ENCODE measurements at places on chromosomes 2 and 18.

DNA sequence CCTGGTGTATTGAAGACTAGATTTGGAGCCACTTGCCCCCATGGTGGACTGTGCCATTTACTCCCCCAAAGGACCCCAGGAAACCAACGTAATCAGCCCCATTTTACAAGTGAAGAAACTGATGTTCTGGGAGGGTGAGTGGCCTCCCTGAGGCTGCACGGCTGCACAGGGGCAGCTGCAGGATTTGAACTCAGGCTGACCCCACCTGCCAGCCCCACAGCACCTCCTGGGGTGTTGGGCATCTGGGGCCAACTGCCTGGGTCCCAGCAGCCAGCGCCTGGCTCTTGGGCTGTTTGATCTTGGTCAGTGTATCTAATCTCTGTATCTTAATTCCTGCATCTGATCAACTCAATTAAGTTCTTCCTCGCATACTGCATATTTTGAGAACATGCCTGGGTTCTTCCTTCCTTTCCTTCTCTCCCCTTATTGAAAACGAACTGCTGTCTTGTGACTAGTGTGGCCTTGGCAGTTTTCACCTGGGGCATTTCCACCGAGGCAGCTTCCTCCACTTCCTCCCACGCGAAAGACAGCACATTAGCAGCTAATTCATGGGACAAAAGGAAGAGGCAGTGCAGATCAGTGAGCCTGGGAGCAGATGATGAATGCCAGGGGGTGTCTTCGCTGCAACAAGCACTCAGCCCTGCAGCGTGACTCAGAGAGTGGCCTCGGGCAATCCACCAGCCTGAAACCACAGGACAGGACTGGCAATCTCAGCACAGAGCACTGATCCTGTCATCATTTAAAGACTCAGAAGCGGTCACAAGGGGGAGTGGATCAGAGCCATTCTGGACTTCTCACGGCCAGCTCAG is 184.1 kb upstream of the RAB12 start:
- DNase-seq = no peak

GRCh38 chr2:79250656-79251055 is 91.1 kb upstream of the REG3A start:
- no peak for DNase-seq

DNA sequence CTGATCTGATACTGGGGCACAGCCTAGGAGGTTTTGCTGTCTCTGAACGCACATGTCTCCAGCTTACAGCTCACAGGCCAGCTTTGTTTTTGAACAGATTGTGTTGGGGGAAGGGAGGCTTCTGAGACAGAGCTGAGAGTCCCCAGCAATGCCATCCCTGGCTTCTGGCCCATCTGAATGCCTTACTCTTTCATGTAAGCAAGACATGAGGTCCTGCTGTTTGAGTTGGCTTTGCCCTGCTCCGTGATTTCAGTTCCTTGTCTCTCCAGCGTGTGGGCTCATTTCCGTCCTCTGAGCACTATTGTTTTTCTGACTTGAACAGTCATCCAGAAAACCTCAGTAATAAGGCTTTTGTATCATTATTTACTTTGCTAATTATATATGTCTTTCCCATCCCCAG is 194.9 kb upstream of the TNP1 start:
- no peak for DNase-seq

DNA sequence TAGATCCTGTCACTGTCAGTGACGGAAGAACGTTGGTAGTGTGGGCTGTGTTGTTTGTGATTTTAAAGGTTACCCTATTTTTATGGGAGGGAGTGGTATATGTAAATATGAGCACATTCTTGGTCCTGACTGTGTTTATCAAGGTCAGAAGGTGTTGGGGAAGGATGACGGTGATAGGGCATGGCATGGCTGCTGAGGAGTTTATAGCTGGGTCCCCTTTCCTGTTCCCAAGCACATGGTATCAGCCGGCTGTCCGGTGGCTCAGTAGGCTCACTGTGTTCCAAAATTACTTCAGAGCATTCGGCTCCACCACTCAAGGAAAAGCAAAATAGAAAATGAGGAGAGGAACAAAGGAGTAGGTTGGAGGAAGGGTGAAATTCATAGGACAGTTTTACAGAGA is 28.6 kb downstream of the IRS1 start:
- DNase-seq = no peak

DNA sequence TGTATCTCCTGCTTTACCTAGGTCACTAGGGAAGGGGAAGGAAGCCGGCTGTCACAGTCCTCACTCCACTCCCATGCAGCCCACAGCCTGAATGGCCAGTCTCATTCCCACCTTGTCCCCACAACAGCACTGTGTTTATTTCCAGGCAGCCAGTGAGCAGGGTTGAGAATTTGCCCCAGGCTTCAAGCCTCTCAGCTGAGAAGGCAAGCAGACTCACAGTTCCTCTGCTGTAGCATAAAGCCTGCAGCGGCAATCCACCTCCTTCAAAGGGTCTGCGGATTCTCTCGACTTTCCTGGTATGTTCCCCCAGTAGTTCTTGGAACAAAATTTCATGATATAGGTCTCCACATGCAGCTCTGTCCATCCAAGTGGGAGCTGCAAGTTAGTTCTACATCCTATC is 262.9 kb upstream of the GULP1 start:
- DNase-seq = no peak

DNA sequence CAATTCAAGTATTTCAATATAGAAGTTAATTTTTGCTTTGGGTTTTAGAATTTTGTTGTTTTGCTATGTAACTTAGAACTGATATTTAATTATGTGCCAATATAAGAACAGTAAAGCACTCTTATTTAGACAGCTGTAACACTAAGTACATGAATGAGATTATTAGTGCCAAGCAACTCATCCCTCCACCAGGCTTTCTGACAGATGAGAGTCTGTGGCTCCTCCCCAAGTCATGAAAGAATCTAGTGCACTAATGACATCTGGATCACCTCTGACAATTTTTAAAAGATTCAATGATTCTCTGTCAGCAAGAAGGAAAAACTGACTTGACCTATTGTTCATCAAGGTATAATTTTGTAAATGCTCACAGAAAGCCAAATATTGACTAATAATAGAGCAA is 67.8 kb downstream of the TMEFF2 start:
- DNase-seq = no peak

- no peak for DNase-seq
Observed at GRCh38 chr18:58323866-58324762, 280.1 kb downstream of the NEDD4L start.

- DNase-seq = no peak
Observed at GRCh38 chr2:151817929-151818328, 10.3 kb downstream of the ARL5A start.

DNA sequence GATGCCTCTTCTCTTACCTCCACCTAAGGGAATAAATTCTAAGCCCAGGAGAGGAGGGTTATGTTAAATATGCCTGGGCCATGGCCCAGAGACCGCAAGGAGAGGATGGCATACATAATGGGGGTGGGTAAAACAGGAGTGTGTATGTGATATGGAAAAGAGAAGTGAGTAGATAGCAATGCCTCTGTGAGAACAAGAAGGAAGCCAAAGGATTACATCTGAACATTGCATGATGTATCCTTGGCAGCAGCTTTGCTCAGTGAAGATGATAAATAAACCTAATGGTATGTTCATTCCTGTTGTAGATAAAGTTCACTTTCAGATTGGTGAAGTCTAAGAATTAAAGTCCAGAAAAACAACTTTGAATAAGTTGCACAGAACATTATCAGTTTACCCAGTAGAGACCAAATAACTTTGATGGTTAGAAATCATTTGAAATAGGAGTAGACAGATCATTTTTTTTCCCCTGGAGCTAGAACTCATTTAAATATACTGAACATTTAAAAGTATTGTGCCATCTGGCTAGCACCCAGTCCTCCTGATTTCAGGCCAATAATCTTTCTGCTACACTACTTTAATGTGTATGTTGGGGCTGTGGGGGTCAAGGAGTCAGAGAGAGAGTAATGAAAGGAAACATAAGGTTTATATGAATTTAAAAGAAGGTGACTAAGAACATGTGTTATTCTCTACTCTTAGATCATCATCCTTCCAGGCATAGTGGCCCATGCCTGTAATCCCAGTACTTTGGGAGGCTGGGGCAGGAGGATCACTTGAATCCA is 231.7 kb downstream of the PARD3B start:
- DNase-seq = no peak

DNA sequence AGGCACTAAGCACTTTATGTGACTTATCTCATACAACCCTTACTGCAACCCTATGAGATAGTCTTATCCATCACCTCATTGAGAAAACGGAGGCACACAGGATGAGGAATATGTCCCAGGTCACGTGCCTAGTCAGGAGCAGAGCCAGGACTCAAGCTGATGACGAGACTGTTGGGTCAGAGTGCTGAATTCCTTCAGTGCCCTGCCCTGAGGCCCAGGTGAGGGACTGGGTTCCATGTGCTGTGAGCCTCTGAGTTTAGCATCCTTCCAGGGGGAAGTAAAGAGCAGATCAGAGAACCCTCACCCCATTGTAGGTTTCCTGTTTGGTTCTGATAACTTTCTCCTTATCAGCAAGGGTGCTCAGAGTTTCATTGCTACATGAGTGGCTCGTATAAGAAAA is 11.7 kb upstream of the EDAR start:
- no peak for DNase-seq

- no peak for DNase-seq
Observed at GRCh38 chr2:196183528-196184231, 12.3 kb upstream of the STK17B start.

DNA sequence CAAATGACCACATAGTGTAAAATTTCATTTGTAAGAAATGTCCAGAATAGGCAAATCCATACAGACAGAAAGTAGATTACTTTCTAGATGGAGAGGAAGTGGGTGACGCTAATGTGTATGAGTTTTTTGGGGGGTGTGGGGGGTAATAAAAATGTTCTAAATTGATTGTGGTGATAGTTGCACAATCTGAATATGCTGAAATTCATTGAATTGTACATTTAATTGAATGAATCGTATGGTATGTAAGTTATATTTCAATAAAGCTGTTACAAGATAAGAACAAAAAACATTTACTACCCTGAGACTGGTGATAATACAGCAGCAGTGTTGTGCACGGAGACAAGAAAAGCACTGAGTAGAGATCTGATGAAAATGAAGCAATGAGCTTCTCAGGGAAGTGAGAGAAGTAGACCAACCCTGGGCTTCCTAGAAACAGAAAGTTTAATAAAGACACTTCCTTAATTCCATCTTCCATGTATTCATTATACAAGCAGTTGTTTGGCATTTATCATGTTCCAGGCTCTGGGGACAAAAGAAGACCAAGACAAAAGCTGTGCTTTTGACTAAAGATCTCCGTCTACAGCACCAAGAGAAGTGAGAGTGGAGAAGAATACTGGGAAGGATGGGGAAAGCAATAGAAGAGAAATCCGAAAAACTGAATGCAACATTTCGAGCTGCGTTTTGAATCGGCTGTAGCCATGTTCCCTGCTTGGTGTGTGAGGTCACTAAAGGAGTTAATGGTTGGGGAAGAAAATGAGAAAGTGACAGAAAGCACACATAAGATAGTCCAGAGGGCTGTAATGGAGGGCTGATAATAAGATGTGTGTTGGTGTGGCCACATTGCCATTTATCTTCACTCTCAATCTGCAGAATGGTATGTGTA is 1.8 kb upstream of the PDE11A start:
- DNase-seq = no peak

DNA sequence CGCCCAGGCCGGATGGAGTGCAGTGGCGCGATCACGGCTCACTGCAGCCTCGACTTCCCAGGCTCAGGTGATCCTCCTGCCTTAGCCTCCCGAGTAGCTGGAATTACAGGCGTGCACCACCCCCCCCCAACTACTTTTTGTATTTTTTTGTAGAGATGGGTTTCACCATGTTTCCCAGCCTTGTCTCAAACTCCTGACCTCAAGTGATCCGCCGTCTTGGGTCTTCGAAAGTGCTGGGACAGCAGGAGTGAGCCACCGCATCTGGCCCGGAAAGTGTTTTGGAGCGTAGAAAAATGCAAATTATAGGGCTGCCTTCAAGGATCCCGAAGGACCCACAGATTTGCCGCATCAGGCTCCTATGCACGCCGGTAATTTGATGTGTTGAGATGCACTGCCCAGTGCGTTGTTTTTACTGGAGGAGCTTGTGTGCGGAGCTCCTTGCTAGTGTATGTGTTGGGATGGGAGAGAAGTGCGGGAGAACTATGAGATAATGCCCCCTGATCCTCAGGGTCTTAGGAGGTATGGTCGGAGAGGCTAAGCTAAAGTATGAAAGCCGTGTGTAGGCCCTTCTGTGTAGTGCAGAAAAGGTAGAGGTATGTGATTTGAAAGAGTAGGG is 1.2 kb upstream of the CLASP1 start:
- no peak for DNase-seq

DNA sequence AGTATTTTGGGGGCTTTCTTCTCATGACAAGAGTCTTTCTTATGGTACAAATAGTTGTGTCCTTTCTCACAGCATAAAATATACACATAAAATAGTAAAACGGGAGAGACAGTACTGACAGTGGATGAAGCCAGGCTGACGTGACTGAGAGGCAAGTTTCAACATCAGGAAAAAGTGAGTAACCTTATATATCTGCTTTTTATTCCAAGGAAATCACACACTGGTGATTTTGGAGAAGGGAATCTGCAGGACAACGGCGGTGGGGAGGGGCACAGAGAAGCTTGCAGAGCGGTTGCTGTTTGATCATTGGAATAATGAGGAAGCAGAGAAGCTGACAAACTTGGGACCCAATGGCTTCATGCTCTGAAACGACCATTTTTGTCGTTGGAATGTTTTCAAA is 130.6 kb upstream of the ZNF236 start:
- DNase-seq = no peak

- no peak for DNase-seq
Observed at GRCh38 chr2:206526416-206526815, 83.1 kb downstream of the ADAM23 start.

All from SK-N-MC (cell line).